HCT116 (cell line): ENCODE measurements at places on chromosomes 7 and 10. TPM values are rescaled to one million over a fixed set of nuclear protein-coding genes. Genes with fewer than 3 reads are reported as not detected.

- DNase-seq = no peak
Observed at GRCh38 chr7:122726881-122727280, 24.2 kb upstream of the RNF148 start.

DNA sequence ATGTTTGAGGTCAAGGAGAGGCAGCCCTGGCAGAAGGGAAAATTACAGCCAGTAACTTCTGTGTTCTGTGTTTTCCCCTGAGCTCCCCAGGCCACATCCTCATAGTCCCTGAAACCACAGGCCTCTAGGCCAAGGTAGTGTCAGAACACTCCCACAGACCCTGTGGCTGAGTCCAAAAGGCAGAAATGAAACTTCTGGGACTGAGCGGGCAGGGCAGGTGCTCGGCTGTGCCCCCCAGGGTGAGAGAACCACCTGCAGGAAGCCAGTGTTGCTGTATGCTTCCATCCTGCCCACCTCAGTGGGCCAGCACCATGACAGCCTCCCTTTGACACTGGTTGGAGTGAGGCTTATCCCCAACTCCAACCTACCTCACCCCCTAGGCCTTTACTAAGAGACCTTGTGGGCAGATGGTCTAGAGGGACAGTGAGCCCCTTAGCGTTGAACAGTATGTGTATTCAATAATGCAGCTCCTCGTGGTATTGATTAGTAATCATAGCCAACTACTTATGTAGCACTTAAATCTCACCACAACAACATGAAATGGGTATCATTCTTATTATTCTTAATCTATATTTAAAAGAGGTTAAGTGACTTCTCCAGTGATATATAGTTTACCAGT lies 30.3 kb downstream of the PIK3CG start:
- no peak for DNase-seq

DNA sequence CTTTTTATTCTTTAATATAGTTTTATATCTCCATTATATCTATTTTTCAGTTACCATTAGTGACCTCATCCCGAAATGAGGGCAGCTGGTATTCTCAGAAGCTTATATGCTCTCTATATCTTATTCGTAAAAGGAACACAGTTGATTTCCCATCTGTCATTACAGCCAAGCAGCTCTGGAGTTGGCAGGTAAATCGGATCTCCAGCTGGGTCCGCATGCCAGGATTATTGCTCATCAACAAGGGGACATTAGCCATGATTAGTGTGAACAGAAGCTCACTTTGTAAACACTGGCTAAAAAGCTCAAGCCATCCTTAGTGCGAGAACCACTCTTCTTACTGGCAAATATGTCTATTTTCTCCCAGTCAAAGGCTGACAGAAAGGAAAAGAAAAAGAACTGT lies 180.3 kb downstream of the NPSR1 start:
- DNase-seq = no peak

DNA sequence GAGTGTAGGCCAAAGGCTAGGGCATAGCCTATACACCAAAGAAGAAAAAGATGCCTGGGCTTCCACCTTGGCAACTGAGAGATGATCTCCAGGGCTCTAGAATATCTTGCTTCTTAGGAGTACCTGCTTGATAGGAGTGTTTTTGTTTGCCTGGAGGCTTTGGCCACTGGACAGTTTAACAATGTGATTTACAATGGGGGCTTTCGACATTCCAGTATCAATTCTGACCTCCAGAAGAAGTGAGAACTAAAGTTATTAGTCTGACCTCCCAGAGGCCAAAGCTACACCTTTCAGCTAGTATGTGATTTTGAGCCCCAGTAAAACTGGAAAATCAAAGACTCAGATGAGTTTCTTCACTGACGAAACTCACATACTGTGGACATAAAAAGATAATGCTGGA lies 96.1 kb downstream of the JMJD1C start:
- DNase-seq = no peak

- DNase-seq = no peak
Observed at GRCh38 chr10:102327641-102328040, 67.9 kb upstream of the NFKB2 start.

BTBD16 gene
- 0.27 TPM for total RNA-seq

ZNF488 gene
- 3.9 TPM for total RNA-seq

MEPCE gene
- 44.4 TPM for total RNA-seq

PBLD gene
- total RNA-seq = 2.2 TPM
